D721Med (cell line): ENCODE measurements at places on chromosomes 13 and 19.
A peak's percentile ranks its signal among the peaks of the same experiment; 100 is the strongest.

- DNase-seq = no peak
Measured at GRCh38 chr19:31596751-31597150, 247.5 kb upstream of the TSHZ3 start.

DNA sequence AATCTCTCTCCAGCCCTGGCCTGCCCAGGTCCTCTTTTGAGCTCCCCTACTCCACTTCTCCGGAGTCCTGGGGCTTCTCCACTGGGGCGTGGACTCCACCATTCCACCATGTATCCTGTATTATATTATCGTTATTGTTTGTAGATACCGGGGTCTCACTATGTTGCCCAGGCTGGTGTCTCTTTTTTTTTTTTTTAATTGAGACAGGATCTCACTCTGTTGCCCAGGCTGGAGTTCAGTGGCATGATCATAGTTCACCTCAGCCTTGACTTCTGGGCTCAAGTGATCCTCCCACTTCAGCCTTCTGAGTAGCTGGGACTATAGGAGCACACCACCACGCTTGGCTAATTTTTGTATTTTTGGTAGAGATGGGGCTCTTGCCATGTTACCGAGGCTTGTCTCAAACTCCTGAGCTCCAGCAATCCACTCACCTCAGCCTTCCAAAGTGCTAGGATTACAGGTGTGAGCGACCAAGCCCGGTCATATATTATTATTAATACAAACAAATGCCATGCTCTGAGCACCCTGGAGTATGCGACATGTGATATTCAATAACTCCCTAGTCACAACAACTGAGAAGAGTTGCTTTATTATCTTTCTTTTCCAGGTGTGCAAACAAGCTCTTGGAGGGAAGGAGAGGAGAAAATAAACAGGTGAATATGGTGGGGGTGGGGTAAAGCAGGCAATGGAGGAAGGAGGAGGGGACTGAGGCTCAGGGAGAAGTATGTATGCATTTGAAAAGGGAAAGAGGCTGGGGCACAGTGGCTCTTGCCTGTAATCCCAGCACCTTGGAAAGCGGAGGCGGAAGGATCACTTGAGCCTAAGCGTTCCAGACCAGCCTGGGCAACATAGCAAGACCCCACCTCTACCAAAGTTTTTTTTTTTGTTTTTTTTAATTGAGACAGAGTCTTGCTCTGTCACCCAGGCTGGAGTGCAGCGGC is 2.8 kb upstream of the CERS4 start:
- no peak for DNase-seq

DNA sequence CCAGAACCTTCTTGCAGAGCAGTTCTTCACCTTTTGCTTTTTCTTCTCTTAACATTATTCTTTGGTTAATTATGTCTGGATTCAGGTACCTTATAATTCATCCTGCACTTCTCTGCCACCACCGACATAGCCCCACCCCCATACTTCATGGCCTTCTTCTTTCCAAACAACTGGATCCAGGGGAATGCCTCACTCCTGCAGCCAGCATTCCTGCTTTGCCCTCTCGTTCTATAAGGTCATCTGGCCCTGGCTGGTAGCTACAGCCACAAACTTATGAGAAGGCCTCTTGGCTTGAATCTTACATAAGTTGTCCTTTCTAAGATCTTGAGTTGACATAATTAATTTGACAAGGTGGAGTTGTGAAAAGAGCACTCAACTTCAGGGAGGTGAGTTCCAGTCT is 84.1 kb upstream of the FRY start:
- DNase-seq = no peak

DNA sequence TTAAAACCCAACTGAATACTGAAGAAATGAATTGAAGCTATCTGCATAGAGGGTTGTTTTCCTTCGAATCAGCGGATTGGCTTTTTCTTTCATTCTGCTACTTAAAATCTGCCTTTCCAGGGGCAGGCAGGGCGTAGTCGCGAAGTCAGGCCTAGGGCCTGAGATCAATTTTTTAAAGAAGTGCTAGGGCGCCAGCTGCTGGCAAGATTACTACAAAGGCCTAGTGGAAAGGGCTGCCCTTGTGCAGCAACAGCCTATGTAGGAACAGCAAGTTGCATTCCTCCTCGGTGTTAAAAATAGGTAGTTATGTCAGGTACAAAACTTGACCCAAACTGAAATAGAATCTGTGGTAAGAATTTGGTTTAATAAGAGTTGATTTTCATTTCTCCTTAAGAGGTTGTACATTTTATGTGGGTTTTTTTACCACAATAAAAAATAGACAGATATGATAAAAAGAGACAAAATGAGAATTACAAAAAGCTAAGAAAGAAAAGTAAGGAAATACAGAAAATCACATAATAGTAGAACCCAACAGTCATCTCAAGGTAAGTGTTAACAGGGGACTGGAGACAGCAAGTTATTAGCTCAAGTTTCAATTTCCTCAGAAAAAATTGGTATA is 9.5 kb upstream of the URAD start:
- DNase-seq = no peak

DNA sequence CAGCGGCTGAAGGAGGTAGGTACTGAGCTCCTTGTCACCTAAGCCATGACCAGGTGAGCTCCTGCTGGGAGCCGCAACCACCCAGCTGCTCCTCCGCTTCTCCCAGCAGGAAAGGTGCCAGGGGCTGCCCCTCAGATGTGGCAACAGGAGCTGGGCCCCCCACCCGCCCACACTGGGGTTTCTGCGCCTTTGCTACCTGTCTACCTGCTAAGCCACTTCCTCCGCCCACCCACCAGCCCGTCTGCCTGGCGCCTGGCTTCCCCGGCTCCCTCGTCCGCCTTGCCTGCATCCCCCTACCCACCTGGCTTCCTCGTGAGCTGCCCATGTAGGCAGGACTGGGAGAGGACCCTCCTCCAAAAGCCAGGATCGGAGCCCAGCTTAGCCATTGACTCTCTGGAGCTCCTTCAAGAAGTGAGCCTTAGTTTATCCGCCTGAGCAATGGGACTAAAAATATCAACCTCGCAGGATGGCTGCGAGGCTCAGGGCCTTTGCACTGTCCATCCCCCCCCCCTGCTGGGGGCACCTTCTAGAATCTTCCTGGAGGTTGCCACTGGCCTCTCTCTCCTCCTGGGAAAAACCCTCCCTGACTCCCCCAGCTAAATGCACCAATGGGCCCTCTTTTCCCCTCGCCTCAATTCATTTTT is 55.8 kb upstream of the KLF2 start:
- DNase-seq = no peak

DNA sequence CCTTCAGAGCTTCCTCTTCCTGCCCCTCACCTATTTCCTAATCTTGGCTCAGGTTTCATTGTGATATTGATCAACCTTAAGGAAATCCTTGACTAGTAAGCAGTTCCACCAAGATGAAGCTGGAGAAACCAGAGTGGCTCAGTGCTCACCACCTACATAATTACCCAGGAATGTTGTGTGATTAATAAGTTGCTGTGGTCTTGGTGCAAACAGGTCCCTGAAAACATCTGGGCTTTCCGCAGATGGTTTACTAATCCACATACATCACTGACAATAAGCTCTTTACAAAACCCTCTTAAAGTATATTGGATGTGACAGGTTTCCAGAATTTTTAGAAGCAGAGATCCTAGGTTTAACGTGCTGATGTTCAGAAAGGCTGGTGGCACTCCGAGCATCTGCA is 8.6 kb upstream of the SERP2 start:
- no peak for DNase-seq

- DNase-seq = no peak
Measured at GRCh38 chr13:50932091-50932490, 22.5 kb downstream of the RNASEH2B start.

DNA sequence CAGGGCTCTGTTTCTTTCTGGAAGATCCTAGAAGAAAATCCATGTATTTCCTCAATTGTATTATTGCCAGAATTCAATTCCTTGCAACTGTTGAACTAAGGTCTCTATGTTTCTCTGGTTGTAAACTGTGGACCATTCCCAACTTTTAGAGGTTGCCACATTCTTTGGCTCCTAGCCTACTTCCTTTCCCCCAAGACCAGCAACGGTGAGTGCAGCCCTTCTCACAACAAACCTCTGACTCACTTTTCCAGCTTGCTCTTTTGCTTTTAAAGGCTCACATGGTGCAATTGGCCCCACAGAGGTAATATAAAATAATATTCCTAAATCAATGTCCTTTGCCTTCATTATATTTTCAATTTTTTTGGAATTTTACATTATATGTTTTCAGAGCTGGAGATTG is 371.3 kb downstream of the SLITRK5 start:
- DNase-seq = no peak

DNA sequence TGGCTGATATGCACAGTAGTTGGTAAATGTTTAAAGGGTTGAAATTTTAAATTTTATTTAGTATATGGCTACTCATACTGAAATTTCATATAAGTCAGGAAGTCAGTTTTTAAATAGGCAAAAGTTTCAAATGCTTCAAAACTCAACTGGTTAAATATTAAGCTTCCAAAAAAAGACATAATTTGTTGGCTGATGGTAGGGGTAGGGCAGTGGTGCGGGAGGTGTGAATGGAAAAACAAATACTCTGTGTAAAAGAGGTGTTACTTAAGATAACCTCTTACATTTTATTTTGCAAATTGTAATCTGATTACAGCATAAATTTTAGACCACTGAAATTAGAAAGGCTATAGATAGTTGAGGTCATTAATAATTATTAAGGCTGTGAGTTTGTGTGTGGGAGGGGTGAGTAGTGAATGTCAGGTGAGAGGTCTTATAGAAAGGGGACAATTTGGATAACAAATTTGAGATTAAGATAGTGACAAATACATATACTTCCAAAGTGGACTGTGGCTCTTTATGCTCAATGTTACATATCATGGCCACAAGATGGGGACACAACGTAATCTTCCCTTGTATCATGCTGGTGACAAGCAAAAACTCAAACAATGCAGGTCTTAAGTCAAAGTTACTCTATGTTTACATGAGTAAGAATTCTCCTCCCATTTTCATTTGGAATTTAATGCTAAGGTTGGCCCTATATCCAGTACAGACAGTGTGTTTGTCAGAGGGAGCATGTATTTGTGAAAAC is 36.6 kb upstream of the OXGR1 start:
- no peak for DNase-seq

DNA sequence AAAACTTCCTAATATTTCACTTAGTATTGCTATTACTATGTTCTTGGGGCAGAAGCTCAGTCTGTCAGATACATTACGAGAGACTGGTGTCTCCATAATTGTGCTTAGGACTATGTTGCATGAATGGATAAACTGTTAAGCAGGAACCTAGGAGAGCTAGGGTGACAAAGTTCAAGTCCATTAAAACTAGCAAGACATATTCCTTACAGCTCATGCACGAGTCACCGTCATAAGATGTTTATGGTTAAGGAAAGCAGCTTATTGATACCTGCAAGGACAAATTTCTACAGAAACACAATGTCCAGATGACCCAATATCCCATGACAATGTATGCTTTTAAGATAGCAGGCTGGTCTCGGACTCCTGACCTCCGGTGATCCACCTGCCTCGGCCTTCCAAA is 5.7 kb upstream of the ZNF813 start:
- DNase-seq = no peak

DNA sequence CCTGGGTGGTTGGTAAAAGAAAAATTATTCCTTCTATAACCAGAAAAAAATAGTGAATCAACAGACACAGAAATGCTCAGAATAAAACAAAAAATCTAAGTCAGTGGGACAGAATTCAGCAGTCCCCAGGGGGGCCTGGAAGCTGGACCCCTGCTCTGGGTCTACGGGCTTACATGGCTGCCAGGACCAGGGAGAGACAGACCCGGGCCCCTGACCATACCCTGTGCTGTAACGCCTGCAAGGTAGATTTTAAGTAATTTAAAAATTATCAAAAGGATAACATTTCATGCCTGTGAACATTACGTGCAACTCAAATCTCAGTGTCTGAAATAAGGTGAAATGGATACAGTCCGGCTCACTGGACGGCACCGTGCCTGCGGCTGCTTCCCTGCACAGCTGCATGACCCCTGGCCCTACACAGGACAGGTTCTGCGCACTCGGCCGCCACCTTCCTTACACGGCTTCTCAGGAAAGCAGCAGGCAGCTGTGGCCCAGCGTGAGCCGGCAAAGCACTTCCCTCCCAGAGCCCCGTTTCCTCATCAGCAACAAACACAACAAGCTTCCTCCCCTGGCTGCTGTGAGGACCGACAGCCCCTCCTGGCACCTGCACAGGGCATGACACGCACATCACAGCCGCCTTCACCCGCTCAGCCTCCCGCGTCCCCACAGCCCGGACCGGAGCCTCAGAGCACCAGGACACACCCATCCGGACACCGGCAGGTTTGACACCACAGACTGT is 22.2 kb downstream of the RASA3 start:
- no peak for DNase-seq

DNA sequence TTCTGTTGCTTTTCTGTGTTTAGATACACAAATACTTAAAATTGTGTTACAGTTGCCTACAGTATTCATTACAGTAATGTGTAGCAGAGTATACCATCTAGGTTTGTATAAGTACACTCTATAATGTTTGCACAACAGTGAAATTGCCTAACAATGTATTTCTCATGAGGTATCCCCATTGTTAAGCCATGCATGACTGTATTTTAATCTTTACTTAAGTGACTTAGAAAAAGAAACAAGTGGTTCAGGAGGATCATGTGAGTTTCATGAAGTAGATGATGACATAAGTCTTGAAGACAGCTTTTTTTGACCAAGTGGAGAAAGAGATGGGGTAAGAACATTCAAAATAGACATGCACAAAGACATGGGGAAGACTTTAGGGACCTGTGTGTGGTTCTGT is 8.4 kb upstream of the KCTD4 start:
- DNase-seq = no peak

- DNase-seq = peak; percentile 94
Measured at GRCh38 chr19:49672131-49672919, 4.7 kb upstream of the PRMT1 start.

- no peak for DNase-seq
Measured at GRCh38 chr19:1150333-1151036, 23.6 kb downstream of the SBNO2 start.

GRCh38 chr19:14004619-14005348 is 1.3 kb downstream of the RFX1 start:
- DNase-seq = no peak

DNA sequence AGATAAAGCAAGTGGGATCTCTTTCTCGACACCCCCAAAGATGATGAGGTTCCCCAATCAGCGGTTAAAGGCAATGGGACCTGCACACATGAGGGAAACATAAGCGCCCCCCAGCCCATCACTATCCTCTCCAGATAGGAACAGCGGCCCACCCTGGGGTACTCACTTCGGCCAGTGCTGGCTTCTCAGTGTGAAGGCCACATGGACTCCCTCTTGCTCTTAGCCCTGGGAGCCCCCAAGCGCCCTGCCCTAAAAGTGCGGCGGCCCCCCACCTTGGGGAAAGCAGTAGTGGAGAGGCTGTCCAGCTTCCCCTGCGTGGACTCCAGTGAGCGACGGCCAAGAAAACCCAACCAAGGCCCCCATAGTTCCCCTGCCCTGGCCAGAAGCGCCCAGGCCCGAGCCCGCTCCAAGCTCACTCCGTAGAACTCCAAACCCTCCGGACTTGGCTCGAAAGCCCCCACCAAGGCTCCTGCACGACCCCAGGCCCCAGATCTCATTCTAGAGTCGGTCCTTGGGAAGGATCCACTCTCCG is 1.0 kb downstream of the CACNA1A start:
- DNase-seq = no peak

DNA sequence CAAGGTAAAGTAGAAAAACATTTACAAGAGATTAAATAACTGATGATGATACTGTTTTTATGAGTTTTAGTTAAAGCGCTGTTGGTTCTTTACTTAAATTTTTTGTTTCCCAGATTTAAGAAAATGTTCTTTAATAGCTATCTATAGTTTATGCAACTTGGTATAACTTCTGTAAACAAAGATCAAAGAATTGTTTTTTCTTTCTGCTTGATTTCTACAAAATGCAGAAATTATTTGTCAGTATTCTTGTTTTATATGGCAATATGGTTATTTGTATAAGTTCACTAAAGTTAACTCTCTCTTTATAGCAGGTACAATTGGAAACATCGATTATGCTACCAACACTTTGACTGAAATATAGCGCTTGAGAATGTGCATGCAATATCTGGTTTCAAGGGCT is 2465.1 kb upstream of the PCDH20 start:
- DNase-seq = no peak
